ENCODE measurements at places on chromosomes 1 and 21.
A peak's percentile ranks its signal among the peaks of the same experiment; 100 is the strongest.

GRCh38 chr1:5756434-5757186 lies 235.6 kb downstream of the NPHP4 start:
- peak; percentile 20 for DNase-seq

DNA sequence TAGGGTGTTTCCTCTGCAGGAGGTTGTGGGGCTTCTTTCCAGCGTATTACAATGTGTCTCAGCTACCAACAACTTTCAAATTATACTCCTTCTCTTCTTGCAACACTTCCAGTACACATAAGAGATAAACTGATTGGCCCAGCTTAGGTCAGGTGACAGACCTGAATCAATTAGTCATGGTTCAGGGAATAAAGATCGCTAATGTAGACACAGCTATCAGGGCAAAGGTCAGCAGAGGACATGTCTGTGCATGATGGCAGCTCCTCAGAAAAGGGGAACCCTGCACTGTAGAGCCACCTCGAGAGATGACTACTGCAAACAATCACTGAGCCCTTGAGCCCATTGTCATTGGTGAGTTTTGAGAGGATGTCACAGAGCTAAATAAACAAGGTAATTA lies 36.8 kb upstream of the PKN2 start:
- no peak for DNase-seq

- DNase-seq = no peak
Observed at GRCh38 chr1:54850737-54851136, 36.3 kb downstream of the DHCR24 start.

- DNase-seq = no peak
Observed at GRCh38 chr1:30804352-30804751, 46.8 kb upstream of the LAPTM5 start.

GRCh38 chr1:174040387-174040786 lies 18.2 kb upstream of the RC3H1 start:
- no peak for DNase-seq
